ENCODE measurements at places on chromosomes 7 and 10.

DNA sequence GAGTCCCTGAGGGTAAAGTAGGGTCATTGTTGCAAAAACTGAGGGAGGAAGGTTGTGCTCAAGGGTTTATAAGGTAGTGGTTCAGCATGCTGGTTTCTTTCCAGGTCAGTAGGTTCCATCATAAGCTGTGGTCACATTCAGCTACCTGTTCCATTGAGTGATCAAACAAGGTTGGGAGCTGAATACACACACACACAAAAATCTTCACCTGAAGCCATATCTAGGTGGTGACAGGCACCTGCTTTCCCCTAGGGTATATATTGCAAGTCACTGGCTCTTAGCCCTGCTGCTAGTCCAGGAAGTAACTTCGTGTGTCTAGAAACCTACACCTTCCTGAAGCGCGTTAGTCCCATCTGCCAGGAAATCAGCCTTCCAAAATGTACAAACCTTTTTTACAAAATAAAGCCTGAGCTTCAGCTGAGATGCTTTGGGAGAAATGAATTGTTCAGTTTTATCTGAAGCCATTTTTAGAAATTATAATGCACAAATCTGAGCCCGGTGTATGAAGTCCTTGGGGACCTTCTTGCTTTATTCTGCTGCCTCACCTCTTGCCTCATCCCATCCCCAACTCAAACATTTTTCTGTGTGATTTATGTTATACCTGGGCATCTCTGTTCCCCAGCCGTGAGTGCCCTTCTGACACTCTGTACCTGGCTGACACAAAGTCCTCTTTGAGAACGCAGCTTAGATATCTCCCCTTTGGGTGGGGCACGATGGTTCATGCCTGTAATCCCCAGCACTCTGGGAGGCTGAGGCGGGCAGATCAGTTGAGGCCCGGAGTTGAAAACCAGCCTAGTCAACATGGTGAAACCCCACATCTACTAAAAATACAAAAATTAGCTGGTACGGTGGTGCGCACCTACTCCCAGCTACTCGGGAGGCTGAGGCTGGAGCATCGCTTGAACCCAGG is 10.6 kb upstream of the LAMTOR4 start:
- DNase-seq = no peak

- no peak for DNase-seq
Measured at GRCh38 chr10:71833451-71834342, 17.4 kb downstream of the PSAP start.

GRCh38 chr7:1142051-1142635 is 17.9 kb downstream of the ZFAND2A start:
- DNase-seq = no peak

DNA sequence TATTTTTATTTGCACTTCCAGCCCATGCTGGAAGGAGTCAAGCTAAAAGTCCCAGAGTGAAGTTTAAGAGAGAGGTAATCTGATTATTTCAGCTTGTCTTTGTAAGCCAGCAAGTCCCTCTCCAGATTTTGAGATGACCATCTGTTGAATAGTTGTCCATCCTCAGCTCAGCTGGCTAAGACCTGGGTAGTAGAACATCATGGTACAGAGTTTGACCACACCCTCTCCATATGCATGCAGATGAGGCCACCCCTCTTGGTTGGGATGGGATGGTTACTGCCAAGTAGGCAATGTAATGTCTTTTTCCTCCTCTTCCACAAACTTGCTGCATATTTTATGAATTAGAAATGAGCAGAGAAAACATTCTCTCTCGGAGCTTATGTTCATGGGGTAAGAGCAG is 639.8 kb downstream of the SORCS3 start:
- DNase-seq = no peak

DNA sequence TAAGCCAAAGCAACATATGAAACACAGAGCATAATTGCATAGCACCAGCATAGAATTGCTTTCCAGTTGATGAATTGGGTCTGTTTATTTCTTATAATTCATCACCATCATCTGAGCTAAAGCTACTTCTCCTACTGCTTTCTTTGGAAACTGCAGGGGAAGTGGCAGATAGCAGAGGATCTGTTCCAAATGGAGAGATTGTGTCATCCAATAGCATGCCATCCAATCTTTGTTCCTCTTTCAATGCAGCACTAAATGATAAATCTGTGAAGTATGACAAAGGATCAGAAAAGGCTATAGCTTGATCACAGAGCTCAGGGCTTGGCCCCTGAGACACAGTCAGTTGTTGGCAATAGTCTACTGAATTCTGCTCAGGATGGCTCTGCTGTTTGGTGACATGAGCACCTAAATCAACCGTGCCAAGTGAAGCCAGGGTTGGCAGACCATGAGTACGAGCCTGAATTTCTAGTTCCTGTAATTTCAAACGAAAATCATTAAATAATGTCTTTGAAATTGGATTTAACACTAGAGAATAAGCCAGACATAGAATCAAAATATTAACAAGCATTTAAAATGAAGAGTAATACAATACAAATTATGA is 90.0 kb downstream of the TFEC start:
- no peak for DNase-seq

DNA sequence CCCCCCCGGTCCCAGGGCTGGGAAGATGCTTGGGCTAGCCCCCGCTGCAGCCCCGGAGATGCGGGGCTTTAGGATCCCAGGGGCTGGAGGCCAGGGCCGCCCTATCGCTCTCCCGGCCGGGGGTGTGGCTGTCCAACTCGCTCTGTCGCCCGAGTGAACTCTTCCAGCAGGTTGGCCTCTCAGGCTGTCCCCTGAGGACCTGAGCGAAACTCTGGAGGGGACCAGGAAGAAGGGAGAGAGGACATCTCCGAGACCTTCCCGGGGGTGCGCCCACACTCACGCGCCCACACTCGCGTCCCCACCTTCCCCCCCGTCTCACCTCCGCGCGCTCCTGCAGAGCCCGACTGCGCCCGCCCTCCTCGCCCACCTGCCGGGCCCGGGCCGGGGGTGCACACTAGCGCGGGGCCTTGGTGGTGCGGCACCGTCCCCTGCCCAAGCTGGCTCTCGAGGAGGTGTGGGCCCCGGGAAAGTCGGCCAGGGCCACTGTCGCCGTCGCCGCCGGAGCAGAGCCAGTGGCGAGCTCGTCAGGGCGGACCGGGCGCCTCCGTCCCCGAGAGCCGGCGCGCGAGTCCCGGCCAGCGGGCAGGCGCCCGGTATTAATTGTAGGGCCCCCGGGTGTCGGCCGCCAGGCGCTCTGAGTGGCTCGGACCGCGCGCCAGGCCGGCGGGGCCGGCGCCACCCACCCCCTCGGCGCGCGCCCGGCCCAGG is 101.7 kb upstream of the SVIL start:
- DNase-seq = no peak

DNA sequence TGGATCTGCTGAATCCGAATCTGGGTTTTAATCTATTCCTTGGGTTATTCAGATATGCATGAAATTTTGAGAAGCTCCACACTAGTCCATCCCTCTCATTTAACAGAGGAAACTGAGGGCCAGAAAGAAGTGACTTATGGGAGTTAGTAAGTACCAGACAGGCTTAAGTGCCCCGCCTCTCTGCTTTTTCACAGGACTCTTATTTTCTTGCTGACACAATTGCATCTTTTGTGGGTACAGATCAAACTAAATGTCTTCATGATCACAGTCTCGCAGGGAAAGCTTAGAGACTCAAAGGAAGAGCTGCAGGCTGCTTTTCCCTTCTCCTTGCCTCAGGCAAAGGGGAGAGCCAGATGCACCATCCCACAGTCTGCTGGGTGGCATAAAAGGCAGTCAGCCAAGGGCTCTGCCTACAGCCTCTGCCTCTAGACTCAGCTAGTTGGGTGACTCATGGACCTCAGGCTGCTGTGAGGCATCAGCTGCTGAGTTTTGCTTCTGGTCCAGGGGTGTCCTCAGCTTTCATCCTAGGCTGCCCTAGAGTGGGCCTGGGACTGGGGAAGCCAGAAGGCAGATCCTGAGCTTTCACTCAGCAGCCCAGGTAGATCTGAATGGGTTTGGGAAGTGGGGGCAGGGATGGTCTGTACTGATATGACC is 11.6 kb downstream of the GOLGA7B start:
- DNase-seq = no peak

DNA sequence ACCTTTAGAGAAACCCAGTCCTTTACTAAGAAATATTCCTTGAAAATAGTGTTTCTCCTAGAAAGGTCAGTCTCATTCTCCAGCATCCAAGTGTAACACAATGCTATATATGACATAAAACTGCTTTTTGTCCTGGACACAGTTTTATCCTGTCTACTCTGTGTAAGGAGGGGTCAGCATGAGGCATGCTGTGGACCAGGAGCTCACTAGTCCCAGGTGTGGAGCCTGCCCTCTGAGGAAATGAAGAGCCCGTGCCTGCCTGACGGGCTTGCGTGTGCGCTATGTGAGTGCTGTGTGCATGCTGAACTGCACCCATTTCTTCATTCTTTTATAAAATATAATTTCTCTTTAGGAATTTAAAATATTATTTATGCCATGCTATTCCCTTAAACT is 182.8 kb upstream of the CDCA7L start:
- DNase-seq = no peak

GRCh38 chr7:111894518-111894917 is 311.7 kb downstream of the DOCK4 start:
- DNase-seq = no peak

GRCh38 chr7:1964913-1965578 is 267.7 kb downstream of the MAD1L1 start:
- DNase-seq = no peak

GRCh38 chr7:64863021-64863420 is 40.1 kb upstream of the ZNF273 start:
- DNase-seq = no peak

GRCh38 chr10:92829786-92830377 is 18.4 kb upstream of the EXOC6 start:
- DNase-seq = no peak

- no peak for DNase-seq
Measured at GRCh38 chr7:74617180-74617744, 40.3 kb upstream of the GTF2I start.

- no peak for DNase-seq
Measured at GRCh38 chr7:105452085-105452484, 63.4 kb upstream of the SRPK2 start.

DNA sequence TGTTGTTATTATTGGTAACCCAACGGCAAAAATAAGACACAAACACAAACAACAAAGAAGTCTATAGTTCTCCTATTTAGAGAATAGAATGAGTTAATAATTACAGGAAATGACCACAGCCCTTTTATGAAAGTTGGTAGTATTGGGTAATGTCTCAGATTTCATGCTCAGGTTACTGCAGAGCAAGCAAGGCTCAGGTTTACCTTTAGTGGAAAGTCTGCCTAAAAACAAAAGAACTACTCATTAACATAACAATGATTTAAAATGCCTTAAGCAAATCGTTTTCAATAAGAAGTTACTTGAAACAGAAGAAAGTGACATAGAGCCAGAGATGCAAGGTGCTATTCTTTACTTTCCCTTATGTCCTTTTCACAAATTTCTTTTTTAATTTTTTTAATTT is 441.2 kb downstream of the PLXDC2 start:
- no peak for DNase-seq

DNA sequence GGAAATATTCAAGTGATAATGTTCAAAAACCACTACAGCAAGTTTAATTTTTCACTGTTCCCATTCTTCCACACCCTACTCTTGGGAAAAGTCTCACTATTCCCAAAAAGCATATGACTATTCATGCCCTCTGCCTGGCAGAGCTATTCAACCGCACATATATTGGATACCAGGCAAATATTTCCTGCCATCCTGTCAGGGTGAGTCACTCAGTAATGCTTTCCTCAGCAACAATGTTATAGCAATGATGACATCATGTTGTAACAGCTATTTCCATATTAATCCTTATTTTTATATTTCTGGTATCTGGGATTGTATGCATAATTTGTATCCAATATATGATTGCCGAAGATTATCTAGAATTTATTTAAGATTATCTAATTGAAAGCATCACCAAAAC is 114.0 kb upstream of the PLXDC2 start:
- DNase-seq = no peak

GRCh38 chr10:14822879-14823755 is 14.7 kb downstream of the CDNF start:
- DNase-seq = no peak

GRCh38 chr7:116950889-116951351 is 2.4 kb upstream of the ST7 start:
- DNase-seq = no peak

- no peak for DNase-seq
Measured at GRCh38 chr10:93287775-93288174, 194.4 kb downstream of the MYOF start.

GRCh38 chr10:116331815-116332214 is 7.6 kb downstream of the CCDC172 start:
- no peak for DNase-seq

DNA sequence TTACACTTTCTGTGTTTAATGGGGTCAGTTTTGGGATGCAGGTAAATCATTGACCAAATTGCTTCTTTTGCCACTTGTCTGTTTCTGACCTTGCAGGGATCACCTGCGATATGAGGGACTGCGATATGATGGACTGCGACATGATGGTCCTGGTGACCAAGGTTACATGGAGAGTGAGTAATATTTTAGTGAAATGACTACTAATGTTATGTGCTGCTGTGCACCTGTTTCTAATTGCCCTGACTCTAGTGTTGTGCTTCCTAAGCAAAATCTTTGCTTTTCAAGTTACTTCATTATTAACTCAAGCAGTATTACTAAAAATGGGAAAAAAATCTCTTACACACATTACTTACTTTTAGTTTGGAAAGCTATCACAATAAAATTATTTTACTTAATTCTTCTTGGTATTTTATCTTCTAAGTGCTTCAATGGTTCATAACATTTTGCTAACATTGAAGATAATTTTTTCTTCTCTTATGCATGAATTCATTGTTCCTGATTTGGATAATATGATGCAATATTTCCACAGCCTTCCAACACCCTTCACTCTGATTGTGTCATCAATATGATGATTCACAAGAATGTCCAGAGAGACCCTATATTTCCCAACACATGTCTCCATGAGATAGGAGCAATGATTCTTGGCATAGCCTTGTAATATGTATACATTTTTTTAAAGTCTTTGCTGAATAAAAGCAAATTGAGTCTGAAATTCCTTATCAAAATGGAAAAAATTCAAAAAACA is 306.2 kb upstream of the AKR1E2 start:
- DNase-seq = no peak

GRCh38 chr7:14024406-14024805 is 34.9 kb upstream of the ETV1 start:
- DNase-seq = no peak

- DNase-seq = no peak
Measured at GRCh38 chr7:4479367-4480039, 202.6 kb upstream of the FOXK1 start.
